ENCODE measurements at places on chromosomes 1 and 21.

- DNase-seq: no peak
Measured at GRCh38 chr1:41995441-41996130, 76.9 kb upstream of the HIVEP3 start.

DNA sequence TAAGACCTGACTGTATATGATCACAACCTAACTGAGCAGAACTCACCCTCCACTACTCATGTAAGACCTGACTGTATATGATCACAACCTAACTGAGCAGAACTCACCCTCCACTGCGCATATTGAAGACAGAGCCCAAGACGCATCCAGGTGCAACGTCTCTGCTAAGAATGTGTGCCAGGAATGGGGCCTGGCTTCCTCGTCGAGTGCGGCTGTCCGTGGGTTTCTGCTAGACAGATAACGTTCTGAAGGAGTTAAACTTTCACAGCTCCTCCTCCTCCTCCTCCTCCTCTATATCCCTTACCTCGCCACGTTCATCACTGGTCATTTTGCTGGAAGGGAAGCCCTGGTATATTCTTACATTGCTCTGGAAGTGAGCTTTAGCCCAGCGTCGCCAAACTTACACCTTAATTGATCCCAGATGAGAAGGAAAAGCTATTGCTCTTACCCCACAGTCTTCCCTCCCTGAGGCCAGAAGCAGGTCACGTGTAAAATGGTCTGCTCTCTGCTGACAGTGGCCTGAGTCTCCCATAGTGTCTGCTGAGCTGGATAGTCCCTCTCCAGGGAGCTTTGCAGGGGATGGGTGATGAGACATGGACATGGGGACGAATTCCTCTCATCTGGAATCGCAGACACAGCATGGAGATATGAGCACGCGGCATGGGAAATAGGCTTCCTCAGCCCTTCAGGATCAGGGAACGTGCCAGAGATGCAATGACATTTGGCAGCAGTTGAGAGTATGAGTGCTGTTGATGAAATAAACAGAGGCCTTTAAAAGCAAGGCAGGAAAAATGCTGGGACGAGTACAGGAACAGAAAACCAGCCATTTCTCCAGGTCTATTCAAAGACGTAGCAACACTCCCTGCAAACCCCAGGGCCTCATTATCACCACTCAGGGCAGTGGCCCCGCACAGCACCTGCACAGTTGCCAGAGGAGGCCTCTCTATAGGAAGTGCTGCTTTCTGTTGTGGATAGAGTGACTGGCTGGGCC is 528.1 kb downstream of the KIF26B start:
- no peak for DNase-seq

GRCh38 chr1:227793948-227794816 is 21.3 kb upstream of the PRSS38 start:
- no peak for DNase-seq

GRCh38 chr1:212457740-212458338 is 25.1 kb downstream of the NENF start:
- DNase-seq: peak; percentile 49

GRCh38 chr1:32813941-32814739 is 3.0 kb downstream of the YARS1 start:
- no peak for DNase-seq

- DNase-seq: no peak
Measured at GRCh38 chr1:78549891-78550290, 59.1 kb downstream of the PTGFR start.

- DNase-seq: no peak
Measured at GRCh38 chr1:18009478-18009961, 98.1 kb upstream of the IGSF21 start.

GRCh38 chr1:72229893-72230292 is 52.4 kb downstream of the NEGR1 start:
- DNase-seq: no peak

- DNase-seq: no peak
Measured at GRCh38 chr1:89476072-89476471, 48.6 kb upstream of the LRRC8B start.

DNA sequence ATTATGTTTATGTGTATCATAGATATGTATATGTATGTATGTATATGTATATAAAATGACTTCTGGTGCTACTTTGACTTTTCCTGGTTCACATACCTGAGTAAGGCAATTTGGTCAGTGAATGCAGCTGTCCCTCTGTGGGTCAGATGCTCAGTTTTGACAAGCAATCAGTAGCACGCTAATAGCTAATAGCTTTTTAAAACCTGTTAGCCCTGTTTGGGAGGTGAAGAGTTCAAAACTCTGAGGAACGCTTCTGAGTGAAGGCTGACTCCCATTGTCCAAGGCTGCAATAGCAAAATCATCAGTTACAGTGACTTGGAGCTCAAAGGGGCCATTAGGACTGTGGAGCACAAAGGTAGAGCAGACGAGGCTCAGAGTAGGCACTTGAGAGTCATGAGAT is 67.2 kb downstream of the MARK1 start:
- no peak for DNase-seq

DNA sequence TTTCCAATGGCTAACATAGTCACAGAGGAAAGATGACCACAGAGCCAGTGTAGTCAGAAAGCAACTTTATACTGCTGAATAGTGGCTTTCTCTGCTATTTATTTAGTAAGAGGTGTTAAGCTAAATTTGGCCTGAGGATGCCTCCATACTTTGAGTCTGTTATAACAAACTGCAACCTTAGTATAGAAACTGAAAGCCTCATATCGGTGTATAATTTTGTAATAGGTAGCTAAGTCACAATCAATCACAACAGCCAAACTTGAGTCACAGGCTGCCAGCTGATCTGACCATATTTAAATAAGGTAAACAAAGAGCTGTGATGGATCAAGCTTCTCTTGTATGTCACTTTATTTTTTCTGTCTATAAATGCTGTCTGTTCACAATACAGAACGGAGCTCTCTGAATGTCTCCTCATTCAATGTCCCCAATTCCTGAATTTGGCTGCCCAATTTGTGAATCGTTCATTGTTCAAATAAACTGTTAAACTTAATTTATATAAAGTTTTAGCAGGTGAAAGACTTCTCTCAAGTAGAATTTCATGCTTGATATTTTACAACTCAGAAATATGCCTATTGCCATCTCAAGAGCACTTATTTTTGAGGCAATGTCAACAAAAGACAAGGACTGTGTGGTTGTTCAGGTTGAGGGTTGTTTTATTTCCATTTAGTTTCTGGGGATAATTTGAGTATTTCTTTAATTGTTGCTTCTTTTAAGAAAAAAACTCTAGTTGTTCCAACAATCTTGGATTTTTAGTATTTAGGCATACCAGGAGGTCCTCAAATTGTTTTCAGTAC is 339.7 kb upstream of the B3GALT2 start:
- no peak for DNase-seq

- DNase-seq: no peak
Measured at GRCh38 chr1:200784576-200784975, 45.9 kb downstream of the CAMSAP2 start.

DNA sequence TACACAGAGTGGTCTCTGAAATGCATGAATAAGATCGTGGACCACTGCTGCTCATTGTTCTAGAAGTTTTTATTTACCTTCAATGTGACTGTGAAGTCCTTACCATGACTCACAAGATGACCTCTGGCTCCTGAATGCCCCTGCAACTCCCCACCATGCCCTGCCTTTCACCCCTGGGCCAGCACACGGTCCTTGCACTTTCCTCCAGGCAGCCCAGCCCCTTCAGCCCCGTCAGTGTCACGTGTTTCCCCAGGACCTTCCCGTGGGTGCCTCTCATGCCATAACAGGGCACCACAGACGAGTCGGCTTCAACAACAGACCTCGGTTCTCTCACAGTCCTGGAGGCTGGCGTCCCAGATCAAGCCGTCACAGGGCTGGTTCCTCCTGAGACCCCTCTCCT is 62.1 kb downstream of the B3GALT5 start:
- DNase-seq: no peak

DNA sequence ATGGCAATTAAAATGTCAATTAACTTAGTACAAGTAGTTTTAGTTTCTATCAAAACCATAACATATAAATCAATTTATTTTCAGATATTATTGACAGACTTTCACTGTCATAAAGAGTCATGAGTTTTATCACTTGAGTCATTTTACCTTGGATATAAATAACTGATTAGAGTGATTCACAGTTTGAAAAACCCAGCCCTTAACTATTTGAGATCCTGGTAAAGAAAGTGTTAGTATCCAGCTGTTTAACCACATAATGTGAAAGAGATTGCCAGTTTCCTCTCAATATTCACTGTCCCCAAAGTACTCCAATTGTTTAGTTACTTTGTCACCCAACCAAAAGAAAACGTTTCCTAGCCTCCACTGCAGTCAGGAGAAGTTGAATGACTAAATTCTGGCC is 91.3 kb downstream of the UCHL5 start:
- no peak for DNase-seq

DNA sequence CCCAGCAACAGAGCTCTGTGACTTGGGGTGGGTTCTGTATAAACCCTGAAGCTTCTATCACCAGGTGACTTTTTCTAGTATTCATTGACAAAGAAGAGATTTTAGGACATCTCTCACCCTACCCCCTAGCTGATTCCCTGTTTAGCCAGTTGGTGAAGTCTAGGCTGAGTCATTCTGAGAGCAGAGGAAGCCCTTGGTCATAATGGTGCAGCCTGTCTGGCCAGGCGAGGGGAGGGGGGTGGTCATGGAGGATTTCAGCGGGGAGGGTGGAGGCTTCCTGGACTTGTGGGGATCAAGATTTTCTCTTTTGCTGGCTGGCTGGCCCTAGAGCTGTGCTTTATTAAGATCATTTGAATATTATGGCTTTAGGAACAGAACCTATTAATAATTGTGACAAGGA is 262.6 kb downstream of the CAMTA1 start:
- no peak for DNase-seq

DNA sequence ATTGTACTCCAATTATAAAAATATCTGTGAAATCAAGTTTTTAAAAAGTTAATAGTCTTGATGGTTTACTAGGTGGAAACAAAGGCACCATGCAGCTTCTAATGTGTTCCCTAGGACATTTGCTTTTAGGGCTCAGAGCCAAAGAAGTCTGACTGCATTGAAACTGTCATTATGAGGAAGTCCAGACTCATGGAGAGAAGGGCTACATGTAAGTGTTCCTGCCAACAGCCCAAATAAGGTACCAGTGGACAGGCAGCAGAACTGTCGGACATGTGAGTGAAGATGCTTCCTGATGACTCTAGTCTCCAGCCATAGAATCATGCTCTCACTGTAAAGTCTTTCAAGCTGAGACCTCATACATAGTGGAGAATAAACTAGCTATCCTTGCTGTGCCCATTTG is 287.6 kb downstream of the AKT3 start:
- DNase-seq: no peak

DNA sequence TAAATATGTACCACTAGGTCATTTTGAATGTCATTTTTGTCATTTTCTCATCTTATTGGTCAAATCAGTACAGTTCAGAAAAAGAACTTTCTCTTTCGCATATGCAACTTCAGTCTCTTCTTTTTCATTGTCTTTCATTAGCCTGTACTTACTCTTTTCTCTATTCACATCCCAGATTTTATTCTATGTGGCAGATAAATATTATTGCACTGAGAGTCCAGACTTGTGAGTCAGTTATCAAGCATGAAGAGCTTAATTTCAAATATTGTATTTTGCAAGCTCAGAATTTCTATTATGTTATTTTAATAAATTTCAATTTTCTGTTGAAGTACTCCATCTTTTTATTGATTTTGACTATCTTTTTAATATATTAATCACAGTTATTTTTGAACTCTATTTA is 105.2 kb upstream of the PALMD start:
- no peak for DNase-seq

DNA sequence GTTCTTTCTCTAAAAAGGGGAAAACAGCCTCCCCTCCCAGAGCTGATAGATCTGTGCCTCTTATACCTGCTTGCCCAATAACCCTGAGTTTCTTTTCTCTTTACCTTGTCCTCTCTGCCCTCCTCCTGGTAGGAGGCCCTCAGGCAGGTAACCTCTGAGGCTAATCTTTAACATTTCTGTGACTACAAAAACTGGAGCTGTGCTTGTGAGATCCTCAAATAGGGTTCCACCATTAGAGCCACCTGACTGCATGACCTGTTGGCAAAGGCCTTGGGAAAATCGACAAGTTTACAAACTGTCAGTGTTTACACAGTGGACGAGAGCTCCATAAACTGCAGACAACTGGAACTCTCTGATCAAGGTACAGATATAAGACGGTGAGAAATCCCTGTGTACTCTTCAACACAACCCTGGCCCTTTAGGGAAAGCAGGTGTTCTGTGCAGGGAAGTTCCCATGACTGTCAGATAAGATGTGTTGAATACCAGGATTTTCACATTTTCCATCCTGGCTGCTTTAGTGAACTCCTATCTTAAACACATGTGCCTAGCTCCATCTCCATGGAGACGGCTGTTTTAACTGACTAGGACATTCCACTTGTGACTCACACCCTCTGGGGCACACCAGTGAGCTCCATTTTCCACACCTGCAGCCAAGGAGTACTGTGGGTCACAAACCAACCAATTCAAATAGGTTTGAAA is 38.3 kb downstream of the ECE1 start:
- DNase-seq: peak; percentile 31

DNA sequence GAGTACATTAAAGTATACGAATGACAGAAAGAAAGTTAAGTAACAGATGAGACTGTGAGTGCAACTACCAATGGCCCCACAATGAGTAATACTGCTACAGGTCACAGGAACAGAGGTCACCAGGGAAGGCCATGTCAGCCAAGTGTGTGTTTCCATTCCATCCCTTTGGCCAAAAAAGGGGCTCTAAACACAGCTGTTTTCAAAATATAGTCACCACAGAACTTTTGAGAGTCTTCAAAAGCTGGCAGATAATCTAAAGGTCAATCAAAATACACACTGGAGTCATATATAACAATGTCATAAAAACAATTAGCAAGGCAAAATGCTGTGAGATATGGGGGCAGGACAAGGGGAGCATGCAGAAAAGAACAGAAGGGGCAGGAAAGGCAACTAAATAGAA is 10.2 kb downstream of the USP24 start:
- no peak for DNase-seq

- no peak for DNase-seq
Measured at GRCh38 chr21:16605597-16605996, 875.8 kb downstream of the USP25 start.

DNA sequence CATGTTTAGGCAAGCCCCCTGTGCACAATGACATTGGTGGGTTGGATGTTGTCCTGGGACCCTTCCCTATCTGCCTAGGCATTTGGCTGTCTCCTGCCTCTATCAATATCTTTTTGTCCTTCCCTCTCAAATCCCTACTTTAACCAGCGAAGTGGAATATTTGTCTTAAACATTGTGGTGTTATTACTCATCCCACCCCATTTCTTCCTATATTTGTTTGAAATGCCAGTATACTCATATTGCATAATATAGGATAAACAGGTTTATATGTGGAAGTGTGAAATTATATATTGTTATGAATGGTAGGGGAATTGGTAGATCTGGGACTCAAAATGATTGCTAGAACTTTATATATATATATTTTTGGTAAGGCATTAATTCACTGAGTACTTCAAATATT is 80.0 kb downstream of the ADGRL2 start:
- no peak for DNase-seq

- DNase-seq: no peak
Measured at GRCh38 chr1:67558449-67559193, 126.4 kb upstream of the GADD45A start.

All from stimulated activated CD4-positive, alpha-beta T cell treated with anti-CD3 and anti-CD28 coated beads, TNF-alpha, amount 100 ng/mL, for 24 hours (primary cell).